ENCODE measurements at places on chromosomes 2 and 18.

- no peak for DNase-seq
Observed at GRCh38 chr2:10246370-10246769, 56.3 kb upstream of the HPCAL1 start.

GRCh38 chr18:54135216-54135615, 89.3 kb downstream of the MBD2 start:
- no peak for DNase-seq

- no peak for DNase-seq
Observed at GRCh38 chr2:60516826-60517225, 36.6 kb downstream of the BCL11A start.

DNA sequence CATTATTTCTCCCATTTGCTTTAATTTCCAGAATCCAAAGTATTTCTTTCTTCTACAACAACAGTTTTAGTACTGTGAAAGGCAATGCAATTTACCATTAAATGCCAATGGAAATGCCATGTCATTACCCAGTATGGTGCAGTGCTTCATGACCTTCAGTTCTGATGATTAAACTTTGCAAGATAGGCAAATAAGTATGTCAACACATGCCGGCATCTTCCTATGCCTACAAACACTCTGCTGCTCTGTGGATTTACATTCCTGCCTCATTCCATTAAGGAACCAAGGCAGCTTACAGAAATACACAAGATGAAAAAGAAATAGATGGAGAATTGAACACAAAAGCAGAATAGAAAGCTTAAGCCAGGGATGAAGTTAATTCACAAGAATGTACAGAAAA, 52.7 kb upstream of the PROKR1 start:
- no peak for DNase-seq

DNA sequence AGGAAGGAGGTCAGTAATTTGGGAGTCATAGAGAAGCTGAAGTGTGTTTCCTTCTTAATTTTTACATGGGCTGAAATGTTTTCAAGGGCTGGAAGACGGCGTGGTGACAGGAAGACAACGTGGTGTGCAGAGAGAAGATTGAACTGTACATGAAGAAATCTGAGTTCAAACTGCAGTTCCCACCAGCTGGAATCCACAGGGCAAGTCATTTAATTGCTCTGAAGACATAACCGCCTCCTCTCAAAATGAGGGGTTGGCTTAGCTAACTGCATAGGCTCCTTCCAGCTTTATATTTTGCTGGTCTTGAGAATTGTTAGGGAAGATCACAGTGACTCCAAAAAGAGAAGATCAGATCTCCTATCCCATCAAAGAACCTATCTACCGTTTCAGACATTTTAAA, 103.9 kb downstream of the SLC8A1 start:
- no peak for DNase-seq
